ENCODE measurements at places on chromosomes 7 and 10.

- no peak for DNase-seq
Observed at GRCh38 chr7:40057292-40057691, 77.1 kb downstream of the MPLKIP start.

- DNase-seq: no peak
Observed at GRCh38 chr10:110978204-110978603, 58.8 kb downstream of the SHOC2 start.

DNA sequence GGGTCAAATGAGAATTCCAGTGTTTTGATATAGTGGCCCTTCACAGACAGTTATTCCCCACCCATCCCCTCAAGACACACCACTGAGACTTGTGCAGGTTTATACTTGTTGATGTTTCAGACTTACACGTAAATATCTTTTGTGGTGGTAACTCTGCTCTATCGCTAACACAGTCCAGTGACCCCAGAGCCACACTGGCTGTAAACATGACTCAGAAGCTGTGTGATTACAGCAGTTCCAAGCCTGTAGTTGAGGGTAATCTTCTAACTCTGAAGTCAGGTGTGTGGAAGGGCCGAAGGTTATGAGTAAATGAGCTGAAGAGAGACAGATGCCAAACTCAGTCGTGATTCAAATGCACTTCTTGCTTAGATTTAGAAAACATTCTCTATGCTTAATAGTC lies 19.4 kb downstream of the NOBOX start:
- DNase-seq: no peak

DNA sequence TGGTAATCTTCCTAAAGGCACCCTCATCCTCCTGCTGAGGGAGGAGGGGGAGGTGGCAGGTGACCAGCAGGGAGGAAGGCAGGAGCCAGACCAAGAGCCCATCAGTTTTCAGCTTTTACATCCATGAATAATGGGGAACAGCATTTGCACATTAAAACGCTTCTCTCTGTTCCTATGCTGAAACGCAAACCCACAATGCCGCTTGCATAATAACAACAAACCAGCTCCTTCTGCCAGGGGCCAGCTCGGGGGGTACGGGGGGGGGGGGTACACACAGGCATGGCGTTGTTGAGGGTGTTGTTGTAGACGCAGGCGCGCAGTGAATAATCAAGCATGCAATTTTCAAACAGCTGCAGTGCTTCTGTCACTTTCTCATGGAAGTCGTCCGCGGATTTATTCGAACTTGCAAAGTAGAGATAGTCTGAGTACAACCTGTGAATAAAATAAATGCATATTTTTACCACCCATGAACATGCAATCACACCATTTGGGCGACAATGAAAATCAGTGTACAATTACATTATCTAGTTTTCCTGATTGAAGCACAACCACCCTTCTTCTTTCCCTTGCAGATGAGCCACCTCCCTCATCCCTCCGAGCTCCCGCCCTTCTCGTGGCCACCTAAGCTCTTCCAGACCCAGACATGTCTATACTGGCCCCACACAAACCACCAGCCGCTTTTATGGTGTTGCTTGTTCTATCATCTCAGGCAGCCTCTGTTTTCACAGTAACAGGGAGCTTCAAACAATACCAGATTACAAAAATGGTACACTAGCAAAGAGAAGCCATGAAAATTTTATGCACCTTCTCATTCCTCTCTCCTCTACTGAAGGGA lies 72.2 kb downstream of the CHST15 start:
- DNase-seq: no peak

DNA sequence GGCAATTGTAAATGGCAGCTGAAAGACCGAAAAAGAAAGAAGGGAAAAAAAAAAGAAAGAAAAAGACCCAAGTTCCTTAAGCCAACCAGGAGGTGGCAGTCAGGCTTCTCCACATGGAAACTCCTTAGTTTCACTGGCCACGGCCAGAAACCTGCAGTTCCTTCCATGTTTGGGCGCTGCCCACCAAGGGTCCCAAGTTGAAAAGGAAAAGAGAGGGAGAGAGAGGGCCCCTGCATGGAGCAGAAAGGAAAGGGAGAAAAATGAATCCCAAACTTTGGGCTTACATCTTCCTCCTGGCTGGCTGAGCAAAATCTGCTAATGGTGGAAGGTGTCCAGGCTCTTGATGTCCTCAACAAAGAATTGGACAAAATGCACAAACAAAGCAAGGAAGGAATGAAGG lies 31.8 kb upstream of the ABCA13 start:
- DNase-seq: no peak

DNA sequence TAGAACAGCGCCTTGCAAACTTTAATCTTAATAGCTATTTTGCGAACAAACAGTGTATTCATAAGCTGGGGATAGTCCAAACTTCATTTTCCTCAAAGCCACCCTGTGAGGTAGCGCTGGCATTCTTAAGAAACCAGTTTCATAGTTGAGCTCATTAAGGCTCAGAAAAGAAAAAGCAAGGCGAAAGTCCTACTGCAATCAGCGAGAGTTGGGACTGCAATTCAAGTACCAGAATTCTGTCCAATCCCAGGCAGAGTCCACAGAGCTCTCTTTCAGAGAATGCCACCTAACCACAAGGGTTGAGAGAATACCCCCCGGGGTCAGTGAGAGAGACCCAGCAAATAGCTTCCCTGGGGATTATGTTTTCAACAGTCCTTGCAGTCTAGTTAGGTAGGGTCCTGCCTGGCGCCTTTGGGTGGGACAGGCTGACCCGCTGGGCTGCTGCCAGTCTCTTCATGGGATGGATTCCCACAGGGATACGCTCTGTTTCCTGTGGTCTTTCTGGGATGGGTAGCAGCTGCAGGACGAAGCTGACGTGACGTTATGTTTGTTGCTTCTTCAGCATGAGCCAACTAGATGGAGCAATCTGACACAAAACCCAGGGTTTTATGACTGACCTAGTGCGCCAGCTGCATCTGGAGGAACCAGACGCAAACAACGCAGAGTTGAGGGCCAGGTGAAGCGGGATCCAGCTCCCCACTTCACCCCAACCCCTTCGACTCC lies 16.0 kb downstream of the BMPER start:
- DNase-seq: no peak

DNA sequence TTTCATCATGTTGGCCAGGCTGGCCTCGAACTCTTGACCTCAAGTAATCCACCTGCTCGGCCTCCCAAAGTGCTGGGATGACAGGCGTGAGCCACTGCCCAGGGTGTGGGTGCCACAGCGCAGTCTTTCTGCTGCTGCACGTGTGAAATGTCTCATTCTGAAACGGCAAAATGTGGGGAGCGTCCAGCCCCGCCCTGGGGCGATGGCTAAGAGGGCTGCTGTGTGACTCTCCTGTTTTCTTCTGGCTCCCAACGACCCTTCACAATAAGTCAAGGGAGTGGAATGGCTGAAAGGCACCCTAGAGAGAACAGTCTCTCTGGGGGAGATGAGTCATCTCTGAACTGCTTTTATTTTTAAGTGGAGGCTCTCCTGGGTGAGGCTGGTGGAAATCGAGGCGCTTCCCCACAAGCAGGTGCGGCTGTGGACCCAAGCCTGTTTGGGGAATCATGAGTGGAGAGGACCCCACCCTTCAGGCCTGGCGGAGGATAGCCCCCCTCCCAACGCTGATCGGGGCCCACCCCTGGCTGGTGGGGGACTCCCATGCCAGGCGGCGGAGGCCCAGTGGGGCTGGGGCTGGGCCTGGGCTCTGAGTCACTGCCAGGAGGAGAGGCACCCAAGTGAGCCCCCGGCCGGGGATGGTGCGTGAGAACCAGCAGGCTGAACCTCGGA lies 18.0 kb downstream of the ADAP1 start:
- DNase-seq: no peak

GRCh38 chr7:19834566-19834965 lies 61.1 kb upstream of the TMEM196 start:
- no peak for DNase-seq
